ENCODE measurements at places on chromosomes 13 and 19.
A peak's percentile ranks its signal among the peaks of the same experiment; 100 is the strongest.

DNA sequence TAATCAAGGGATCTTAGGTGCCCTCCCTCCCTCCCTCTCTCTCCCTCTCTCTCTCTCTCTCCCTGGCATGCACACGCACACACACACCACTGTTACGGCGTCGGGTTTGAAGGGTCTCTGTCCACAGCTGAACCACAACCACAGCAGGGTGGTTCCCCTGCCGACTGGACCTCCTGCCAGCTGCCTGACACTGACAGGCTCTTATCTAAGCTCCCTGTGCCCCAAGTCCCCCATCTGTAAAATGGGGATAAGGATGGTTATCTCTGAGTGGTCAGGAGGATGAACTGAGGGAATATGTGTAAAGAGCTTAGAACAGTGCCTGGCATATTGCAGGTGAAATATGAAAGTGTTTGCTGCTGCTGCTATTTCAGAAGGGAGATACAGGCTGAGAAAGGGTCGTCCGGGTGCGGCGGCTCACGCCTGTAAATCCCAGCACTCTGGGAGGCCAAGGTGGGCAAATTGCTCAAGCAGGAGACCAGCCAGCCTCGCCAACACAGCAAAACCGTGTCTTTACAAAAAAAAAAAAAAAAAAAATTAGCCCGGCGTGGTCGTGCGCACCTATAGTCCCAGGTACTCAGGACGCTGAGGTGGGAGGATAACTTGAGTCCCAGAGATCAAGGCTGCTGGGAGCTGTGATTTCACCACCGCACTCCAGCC, 852 bp upstream of the SHISA7 start:
- no peak for DNase-seq

DNA sequence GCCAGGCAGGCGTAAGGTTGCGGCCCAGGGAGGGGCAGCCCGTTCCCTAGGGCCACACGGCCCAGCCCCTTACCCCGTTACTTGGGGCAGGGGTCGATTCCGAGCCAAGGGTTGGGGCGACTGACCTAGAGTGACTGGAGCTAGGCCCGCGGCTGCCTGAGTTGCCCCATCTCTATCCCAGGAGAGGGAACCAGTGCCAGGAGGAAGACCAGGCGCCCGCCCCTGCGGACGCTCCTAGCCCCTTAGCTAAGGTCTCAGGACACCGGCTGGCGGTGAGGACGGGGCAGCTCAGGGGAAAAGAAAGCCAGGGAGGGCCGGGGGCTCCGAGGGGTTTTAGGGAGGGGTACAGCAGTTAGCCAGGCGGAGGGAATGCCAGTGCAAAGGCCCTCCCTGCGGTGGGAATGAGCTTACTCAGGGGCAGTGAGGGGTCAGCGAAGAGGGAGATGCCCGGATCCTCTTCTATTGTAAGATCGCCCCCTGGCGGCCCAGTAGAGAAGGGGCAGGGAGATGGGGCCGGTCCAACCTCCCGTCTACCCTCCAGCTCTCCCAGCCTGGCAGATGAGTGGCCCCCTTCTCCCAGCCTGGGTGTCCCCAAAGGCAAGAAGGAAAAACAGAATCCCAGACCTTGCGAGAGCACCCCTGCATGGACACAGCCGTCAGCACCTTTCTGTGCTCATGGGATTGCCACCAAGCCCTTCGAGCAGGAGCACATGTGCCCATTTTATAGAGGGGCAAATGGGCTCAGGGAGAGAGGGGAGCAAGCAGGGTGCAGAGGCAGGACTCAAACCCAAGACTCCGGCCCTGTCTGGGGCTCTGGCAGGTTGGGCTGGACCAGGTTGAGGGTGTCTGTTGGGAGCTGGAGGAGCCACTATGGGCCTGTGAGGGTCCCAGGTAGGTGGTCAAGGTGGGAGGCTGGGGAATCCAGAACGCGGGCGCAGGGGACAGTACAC, 16.3 kb downstream of the CILP2 start:
- peak; percentile 34 for DNase-seq

DNA sequence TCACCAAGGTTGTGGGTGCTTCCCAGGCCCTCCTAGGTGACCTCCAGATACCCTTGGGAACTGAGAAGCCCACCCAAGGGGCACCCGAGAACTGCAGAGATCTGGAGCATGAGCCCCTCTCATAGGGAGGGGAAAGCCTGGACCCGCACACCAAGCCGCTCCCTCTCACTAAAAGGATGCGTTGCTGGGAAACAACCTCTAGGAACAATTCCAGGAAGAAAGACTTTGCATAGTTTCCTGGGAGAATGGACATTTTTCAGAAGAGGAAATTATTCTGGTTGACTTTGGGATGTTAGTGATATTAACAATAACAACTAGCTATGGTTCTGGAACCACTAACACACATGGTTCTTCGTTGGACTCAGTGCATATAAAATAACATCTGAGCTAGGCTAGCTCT, 64.6 kb downstream of the SLC7A1 start:
- no peak for DNase-seq

DNA sequence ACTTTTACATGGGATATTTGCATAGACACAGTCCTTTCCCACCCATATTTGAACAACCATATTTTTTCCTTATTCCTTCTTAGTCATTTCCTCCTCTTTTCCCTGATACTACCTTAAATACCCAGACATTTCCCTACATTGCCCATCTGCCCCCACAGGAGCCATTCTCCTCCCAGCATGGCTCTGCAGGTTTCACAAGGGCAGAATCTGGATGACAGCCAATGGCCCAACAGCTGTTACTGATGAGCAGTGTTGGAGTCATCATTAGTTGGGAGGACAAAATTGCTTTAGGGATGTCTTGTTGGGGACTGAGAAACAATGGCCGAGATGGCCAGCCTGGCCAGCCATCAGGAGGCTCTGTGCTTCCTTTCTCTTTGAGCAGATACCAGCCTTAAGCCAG, 209.5 kb downstream of the KLF5 start:
- peak; percentile 50 for DNase-seq

- no peak for DNase-seq
Measured at GRCh38 chr19:11148001-11148400, 7.6 kb downstream of the SPC24 start.

GRCh38 chr13:43544011-43544410, 242.8 kb downstream of the ENOX1 start:
- peak; percentile 95 for DNase-seq

DNA sequence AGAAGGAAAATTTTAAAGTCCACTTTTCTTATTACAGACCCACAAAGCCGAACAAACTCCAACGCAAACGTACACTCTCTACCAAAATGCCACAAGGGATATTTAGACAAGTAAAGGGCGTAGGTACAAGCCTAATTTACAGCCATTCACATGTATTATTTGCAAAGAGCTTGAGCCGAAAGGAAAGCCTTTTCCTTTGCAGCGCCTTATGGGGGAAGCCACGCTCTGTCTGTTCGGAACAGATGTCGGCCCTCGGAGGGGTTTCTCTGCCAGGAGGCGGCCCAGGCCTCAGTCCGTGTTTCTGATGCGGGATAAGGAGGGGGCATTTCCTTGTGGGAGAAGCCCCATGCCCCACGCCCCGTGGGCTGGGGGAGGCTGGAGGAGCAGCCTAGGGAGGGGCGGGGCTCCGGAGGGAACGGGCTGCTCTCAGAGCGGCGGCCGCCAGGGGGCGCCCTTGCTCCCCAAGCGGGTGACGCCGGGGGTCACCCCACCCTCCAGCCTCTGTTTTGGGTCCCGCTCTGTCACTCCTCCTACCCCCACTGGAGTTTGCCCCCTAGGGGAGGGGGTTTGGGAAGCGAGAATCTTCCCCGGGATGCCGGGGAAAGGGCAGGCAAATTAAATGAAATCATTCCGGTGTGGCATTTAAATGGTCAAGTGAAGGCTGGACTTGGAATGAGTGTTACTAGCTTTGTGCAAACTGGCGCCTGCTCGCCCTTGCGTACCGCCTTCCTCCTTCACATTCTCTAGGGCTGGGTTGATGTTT, 2.9 kb downstream of the HTR2A start:
- peak; percentile 37 for DNase-seq

DNA sequence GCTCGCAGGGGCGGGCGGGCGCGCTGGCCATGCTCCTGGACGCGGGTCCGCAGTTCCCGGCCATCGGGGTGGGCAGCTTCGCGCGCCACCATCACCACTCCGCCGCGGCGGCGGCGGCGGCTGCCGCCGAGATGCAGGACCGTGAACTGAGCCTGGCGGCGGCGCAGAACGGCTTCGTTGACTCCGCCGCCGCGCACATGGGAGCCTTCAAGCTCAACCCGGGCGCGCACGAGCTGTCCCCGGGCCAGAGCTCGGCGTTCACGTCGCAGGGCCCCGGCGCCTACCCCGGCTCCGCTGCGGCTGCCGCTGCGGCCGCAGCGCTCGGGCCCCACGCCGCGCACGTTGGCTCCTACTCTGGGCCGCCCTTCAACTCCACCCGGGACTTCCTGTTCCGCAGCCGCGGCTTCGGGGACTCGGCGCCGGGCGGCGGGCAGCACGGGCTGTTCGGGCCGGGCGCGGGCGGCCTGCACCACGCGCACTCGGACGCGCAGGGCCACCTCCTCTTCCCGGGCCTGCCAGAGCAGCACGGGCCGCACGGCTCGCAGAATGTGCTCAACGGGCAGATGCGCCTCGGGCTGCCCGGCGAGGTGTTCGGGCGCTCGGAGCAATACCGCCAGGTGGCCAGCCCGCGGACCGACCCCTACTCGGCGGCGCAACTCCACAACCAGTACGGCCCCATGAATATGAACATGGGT, 599 bp downstream of the ZIC2 start:
- DNase-seq = no peak

GRCh38 chr13:113974304-113975281, 717 bp upstream of the C13orf46 start:
- no peak for DNase-seq

DNA sequence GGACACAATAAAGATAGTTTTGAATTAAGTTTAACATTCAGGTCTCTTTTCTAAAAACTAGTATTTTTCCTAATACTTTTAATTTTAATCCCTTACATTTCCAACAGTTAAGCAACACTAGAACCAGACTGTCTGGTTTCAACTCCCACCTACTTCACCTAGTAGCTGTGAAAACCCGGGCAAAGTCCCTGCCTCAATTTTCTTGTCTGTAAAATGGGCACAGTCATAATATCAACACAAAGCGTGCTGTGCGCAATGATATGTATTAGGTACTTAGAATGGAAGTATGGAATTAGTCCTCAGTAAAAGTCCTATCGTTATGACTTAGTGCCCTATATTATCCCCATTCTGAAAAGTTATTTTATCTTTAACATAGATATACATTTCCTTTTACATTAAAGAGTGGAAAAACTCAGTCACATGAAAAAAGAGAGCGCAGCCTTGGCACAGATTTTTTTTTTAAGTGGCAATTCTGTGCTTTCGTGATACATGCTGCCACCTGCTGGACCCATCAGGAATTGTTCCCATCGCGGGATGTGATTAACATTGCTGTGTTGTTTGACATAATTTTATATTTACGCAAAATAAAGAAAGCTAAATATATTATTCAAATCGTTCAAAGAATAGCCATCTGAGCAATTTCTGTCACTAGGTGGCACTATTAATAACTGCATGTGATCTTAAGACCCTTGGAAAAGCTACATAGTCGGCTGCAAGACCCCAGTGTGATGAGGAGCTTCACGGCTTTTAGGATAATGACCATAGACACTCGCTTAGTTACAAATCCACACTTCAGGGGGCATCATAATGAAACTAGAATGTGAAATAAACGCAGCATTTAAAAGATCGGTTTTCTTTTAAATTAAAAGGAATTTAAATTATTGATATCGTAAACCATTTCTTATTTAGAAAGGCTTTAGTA, 59.9 kb downstream of the LIG4 start:
- DNase-seq = peak; percentile 42

DNA sequence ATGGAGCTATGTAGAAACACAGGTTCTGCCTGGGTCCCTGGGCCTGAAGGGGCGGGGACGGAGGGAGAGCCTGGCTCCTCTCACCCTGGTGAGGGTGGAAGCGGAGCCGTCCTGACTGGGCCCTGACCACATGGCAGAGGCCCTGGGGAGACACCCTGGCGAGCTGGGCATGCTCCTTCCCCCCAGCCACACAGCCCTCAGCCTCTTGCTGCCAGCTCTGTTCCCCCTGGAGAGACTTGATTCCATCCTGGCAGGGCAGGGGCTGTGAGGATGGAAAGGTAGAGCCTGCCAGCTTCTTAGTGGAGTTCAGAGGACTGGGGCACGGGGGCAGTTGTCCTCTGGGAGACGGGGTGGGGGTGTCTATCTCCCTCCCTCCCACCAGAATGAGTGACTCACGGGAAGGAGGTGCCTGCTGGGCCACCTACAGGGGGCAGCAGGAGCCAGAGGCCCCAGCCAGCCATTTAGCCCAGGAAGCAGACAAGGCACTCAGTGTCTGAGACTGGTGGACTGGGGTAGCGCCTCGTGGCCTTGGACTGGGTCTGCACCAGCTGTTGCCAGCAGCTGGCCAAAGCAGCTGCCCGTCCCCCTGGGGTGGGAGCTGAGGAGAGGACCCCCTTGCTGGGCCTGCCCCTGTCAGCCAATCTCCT, 22.8 kb upstream of the RNF17 start:
- peak; percentile 5 for DNase-seq

DNA sequence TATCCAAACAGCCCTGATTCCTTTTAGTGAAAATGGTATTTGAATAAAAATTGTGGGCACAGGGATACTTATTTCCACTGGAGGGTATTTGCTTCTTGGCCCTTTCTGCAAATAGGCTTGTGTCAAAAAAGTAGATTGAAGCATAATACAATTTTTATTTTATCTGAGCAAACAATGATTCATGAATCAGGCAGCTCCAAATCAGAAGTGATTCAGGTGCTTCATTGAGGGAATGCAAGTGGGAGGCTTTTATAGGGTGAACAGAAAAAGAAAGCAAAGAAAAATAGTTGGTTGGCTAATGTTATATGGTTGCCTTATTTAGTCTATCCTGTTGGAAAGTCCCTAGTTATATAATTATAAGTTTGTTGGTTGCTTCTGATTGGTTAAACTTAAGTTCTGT, 117.9 kb downstream of the ITGBL1 start:
- peak; percentile 58 for DNase-seq

DNA sequence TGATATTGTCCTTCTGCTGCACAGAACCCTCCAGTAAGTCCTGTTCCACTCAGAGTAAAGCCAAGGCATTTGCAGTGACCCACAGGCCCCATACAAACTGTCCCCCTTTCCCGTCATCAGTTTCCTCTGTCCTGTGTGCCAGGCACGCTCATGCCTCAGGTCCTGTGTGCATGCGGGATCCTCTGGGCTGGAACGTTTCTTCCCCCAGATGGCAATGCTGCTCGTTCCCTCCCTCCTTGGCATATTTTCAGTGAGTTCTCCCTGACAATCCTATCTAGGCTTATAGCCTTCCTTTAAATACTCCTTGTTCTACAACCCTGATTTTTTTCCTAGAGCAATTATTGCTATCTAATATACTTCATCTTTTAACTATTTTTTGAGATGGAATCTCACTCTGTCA, 5.7 kb downstream of the OPA3 start:
- peak; percentile 28 for DNase-seq

DNA sequence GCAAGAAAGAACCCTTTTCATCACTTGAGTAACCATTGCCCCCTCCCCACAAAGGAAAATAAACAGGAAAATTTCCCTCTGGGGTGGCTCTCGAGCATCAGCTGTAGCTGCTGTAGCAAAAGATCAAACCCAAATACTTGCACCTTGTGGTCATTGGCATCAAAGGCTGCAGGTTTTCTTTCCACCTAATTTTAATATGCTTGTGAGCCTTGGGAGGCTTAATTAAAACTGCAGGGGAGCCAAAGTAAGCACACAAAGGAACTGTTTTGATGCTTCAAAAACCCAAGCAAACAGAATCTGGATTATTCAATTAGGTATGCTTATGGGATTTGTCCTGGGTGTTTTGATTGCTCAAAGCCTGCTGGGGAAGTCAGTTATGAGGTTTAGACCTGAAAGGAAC, 119.5 kb downstream of the SHISA2 start:
- no peak for DNase-seq
